T-helper 1 cell (primary cell): ENCODE measurements at places on chromosomes 12 and 14.

GRCh38 chr12:62846491-62846890, 88.5 kb downstream of the PPM1H start:
- no peak for DNase-seq

DNA sequence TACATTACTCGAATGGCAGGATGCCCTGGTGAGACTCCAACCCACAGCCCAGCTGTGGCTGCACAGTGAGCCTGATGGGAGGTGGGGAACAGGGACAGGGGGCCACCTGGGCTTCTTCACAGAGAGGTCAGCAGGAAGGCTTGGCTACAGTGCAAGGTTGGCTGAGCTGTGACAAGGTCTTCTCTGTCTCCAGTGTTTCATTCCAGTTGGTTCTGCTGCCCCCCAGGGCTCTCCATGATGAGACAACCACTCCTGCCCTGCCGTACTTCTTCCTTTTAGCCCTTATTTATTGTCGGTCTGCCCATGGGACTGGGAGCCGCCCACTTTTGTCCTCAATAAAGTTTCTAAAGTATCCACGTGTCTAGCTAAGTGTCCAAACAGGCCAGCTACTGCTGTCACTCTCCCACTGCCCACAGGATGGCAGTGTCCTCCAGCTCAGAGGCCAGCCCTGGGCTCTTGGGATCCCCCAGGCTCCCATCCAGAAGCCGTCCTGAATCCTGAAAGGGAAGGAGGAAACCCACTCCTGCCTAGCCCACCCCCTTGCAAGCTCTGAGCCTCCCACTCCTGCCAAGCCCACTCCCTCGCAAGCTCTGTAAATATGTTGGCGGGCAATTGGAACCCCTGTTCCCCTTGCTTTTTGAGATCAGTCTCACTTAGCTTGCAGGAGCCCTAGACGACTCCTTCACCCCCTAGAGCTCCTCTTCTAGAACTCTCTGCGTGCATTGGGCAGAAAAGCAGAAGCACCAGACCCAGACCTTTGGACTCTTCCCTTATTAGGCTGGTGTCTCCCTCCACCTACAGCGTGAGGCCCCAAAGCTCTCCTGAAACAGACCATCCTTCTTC, 5.4 kb downstream of the C1QL4 start:
- no peak for DNase-seq

DNA sequence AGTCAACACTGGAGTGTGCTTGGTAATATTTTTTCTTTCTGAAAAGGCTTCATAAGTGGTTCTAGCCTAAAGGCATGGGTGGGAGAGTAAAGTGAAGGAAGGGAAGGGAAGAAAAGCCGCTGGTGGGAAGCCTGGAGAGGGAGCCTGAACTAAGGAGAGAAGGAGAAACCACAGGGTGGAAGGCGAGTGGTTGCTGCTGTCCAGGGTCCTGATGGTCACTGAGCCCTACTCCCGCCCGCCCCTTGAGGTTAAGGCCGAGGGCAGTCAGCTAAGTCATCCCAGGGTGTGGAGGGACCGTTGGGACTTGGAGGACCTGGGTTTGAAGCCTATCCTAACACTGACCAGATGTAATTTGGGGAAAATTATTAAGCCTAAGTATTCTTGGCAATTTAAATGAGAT, 189.1 kb downstream of the PIWIL1 start:
- no peak for DNase-seq

- DNase-seq = no peak
These were observed 90.1 kb downstream of the STXBP6 start for GRCh38 chr14:24959791-24960331.

DNA sequence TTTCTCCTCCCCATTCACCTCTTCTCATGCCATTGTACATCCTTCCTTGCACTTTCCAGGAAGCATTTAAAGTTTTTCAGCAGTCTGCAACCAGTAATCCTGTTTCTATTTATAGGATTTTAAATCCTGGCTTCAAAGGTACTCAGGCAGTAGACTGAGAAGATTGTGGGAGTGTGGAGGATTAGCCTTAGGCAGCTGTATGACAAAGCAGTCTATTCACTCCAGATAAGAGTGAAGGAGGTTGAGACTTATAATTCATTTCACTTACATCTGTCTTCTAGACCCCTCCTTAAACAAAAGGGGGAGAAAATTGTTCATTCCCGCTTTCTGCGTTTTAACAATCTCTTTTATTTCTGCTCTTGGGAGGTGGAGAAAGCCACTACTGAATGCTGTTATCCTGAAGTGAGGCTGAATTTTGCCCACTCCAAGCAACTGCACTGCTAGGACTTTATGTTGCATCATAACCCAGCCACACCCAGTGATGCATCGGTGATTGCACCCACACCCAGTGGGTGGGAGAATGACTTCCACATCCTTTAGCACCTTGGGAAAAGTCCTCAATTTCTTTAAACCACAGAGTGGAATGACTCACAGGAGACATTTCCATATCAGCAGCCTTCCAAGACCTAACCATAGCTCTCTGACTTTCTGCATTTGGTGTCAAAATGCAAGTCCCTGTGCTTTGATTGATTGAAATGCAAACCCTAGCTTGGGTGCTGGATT, 382.5 kb upstream of the ATP2B1 start:
- no peak for DNase-seq

GRCh38 chr12:57823131-57823907, 4.8 kb upstream of the AVIL start:
- no peak for DNase-seq

DNA sequence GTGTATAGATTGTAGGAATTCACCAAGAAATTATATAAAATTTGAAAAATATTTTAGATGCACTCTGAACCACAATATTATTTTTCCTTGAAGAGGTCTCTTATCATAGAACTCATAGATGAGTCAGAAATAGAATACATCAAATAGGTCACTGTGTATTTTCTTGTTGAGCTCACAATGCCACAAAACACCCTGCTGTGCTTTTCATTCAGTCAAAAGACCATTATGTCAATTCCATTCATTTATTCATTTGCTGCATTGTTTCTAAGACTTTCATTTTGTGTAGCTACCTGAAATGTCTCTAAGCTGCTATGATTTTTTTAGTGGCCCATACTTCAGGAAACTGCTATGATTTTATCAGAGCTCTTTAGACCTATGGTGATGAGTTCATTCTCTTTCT, 231.9 kb upstream of the AVPR1A start:
- no peak for DNase-seq

DNA sequence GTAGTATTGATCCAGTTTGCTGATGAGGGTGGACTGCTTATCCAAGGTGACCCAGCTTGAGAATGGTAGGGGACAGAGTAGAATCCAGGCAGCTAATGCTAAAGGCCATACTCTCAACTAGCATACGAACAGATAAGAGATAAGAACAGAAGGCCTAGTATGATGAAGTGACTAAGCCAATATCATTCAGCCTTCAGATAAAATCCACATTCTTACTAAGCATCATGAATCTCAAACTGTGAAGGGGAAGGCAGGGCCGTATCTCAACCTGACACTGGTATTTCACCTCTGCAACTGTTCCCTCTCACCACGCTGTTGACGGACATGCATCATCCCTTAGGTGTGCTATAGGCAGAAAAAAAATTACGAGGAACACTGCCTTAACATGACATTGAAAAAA, 8.1 kb upstream of the CKAP4 start:
- no peak for DNase-seq

GRCh38 chr14:92360651-92361370, 37.8 kb downstream of the SLC24A4 start:
- no peak for DNase-seq

DNA sequence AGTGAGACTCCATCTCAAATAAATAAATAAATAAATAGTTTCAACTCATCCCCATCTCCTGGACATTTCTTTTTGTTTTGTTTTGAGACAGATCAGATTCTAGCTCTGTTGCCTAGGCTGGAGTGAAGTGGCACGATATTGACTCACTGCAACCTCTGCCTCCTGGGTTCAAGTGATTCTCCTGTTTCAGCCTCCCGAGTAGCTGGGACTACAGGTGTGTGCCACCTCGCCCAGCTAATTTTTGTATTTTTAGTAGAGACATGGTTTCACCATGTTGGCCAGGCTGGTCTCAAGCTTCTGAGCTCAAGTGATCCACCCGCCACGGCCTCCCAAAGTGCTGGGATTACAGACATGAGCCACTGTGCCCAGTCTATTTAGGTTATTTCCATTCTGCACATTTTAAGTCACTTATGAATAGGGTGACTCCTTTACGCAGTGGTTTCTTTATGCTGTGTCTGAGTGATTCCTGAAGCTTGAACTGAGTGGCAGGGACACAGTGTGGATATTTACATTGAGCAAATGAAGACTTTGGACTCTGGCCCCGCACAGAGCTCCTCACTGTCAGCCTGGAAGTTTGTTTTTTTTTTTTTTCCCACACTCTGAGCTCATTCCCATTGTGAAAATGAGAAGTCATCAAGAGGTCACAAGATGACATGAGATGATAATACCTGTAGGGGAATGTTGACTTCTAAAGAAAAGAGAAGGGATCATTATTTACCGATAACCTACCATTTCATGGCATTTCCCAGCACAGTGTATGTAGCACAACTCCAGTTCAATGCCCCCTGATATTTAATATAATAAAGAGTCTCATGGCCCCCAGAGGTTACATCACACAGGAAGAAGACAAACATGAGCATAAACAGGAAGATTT, 72.6 kb downstream of the TBX3 start:
- DNase-seq = no peak

- no peak for DNase-seq
These were observed 18.4 kb downstream of the OTUB2 start for GRCh38 chr14:94044476-94045091.

DNA sequence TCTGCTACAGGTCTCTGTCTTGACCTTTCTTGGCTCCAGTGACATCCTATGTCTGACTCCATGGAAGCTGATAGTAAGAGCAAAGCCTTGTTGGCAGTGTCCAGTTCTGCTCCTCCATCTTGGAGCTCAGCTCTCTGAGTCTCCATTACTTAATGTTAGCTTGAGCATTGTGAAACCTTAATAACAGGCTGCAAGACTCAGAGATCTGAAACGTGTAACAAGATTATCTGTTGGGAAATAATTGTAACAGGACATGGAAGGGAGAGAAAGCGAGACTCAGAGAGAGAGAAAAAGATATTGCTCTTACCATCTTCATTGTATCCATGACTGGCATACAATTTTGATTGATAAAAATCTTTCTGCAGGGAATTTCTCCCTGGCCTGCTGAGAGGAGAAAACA, 1365.7 kb downstream of the AACS start:
- no peak for DNase-seq

DNA sequence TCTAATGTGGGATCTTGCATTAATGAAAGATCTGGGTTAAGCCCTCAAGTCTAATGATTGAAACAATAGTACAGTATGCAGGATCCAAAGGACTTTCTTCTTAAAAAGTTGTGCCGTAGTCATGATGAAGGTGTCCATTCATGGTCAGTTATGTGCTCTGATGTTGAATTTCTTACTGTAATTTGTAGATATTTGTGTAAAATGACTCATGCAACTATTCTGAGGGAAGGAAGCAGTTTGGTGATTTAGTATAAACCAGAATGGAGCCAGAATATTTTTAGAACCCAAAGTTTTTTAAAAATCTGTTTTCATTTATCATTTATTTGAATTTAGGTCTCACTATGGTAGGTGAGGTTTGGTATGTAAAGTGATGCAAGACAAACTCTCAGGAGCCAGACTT, 151.2 kb downstream of the AKAP6 start:
- no peak for DNase-seq

DNA sequence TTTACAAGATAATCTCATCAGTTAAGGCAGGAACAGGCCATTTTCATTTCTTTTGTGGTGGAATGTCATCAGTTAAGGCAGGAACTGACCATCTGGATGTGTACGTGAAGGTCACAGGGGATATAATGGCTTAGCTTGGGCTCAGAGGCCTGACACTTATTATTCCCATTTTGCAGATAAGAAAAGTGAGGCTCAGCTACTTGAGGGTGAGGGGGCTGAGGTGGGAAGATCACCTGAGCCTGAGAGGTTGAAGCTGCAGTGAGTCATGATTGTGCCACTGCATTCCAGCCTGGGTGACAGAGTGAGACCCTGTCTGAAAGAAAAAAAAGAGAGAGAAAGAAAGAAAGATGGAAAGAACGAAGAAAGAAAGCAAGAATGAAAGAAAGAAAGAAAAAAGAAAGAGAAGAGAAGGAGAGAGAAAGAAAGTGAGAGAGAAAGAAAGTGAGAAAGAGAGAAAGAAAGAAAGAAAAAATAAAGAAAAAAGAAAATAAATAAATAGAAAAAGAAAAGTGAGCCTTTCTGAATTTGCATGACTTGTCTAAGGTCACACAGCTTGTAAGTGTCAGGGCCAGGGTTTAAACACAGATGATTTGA, 142.0 kb downstream of the TMEM30B start:
- no peak for DNase-seq

GRCh38 chr12:32115404-32116104, 8.9 kb downstream of the BICD1 start:
- no peak for DNase-seq

GRCh38 chr12:54700301-54700700, 52.1 kb upstream of the DCD start:
- DNase-seq = no peak

DNA sequence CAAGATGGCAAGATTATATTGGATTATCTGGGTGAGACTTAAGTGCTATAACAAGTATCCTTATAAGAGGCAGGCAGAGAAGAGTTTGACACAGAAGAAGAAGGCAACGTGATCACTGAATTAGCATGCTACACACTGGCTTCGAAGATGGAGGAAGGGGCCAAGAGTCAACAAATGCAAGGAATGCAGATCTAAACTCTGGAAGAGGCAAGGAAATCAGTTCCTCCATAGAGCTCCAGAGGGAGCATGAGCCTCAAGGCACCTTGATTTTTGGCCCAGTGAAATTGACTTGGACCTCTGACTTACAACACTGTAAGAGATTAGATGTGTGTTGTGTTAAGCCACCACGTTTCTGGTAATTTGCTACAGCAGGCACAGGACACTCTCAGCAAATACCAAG, 536.4 kb upstream of the SEL1L start:
- no peak for DNase-seq

- no peak for DNase-seq
These were observed 711.5 kb downstream of the RPS29 start for GRCh38 chr14:48874711-48875110.

DNA sequence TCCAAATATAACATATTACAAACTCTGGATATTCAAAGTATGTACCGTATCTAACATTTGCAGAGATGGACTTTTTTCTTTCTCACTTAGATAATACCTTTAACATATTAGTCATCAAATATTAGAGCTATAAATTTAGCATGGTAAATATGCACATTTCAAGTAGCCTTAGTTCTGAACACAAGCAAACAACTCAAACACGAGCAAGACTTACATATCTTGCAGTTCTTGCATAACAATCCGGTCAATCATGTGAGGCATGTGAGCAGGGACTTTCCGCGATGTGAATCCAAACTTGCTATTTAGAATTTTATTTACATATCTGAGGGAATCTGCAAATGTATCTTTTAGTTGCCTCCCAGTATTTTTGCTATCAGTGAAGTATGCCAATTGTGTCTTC, 22.1 kb upstream of the SYCP3 start:
- no peak for DNase-seq

- DNase-seq = no peak
These were observed 4.2 kb downstream of the BAG5 start for GRCh38 chr14:103558071-103558882.

- no peak for DNase-seq
These were observed 69.8 kb upstream of the ESRRB start for GRCh38 chr14:76306131-76306530.
